Stimulated activated naive B cell treated with anti-CD40 and anti-IgM and Interleukin-4, amounts not matched to agents 10 μg/mL and 1 μg/mL and 100 μg/mL, for 72 hours (primary cell): ENCODE measurements at places on chromosomes 1 and 21.

- DNase-seq = no peak
Observed at GRCh38 chr1:43632135-43632670, 17.7 kb upstream of the KDM4A start.

DNA sequence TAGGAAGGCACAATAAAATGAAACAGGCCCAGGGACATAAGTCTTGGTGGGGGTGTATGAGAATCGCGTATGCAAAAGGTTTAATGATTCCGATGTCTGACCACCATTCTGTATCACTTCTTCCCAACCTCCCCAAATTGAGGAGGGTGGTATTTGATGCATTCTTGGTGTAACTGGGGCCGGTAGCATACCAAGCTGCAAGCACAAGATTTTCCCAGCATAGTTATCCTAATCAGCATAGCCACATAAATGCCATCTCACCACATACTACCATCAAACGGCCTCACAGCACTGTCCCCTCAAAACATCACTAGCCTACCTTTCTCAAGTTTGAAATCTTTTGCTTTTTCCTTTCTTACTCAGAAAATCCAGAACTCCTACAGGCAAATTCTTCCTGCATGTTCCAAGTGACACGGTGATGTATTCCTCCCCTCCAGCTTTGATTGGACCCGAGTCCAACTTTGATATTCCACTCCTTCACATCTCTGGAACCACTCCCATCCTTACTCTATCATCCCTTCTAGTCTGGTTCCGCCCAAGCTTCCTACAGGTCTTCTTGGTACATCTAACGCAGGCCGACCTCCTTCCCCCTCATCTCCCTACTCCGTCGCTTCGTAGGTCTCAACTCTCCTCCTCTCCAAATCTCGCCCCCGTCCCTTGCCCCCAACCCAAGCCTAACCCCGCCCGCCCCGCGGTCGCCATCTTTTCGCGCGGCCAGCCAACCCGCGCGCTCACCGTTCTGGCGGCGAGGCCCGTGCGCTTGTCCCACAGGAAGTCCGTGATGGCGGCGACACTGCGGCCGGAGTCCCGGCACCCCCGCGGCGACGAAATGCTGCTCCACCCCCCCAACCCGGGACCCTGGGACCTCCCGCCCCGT is 600 bp downstream of the CLK2 start:
- no peak for DNase-seq

DNA sequence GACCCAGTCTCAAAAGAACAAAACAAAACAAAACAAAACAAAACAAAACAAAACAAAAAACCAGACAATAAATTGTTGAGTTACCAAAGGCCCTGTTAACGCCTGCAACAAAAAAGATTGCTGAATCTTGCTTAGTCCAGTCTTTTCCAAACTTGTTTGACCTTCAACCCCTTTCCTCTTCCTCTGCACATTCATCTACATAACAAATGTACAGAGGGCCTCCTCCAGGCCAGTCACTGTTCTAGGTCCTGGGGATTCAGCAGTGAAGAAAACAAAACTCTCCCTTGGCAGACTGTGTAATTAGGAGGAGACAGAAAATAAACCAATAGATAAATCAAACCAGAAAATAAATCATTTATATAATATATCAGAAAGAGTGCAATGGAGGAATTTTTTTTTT is 294.0 kb upstream of the ADGRL2 start:
- no peak for DNase-seq

DNA sequence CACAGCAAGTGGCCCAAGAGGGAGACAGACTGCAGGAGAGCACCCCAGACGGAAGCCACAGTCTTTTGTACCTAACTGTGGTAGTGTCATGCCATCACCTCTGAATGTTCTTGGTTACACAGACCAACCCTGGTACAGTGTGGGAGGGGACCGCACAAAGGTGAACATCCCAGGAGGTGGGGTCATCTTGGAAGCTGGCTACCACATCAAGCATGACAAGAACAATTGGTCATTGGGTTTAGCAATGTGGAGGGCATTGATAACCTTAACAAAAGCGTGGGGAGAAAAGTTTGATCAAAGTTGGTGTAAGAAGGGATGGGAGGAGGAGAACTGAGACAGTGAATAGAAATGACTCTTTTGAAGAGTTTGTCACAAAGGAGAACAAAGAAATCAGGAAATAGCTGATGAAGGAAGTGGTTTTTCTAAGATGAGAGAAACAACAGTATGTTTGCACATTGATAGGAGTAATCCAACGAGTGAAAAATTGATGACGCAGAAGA is 87.1 kb upstream of the CACNA1E start:
- no peak for DNase-seq

GRCh38 chr1:176177764-176178163 is 29.3 kb downstream of the COP1 start:
- no peak for DNase-seq
